ENCODE measurements at places on chromosomes 16 and 17. TPM values are rescaled to one million over a fixed set of nuclear protein-coding genes. Genes with fewer than 3 reads are reported as not detected.

Gene ITGAL
- 14.5 TPM for total RNA-seq

Gene MRM1
- total RNA-seq = 5.6 TPM

Gene CRHR1
- 0.36 TPM for total RNA-seq

GRCh38 chr17:20800146-20800545 is 220.6 kb downstream of the CDRT15L2 start:
- no peak for DNase-seq

DNA sequence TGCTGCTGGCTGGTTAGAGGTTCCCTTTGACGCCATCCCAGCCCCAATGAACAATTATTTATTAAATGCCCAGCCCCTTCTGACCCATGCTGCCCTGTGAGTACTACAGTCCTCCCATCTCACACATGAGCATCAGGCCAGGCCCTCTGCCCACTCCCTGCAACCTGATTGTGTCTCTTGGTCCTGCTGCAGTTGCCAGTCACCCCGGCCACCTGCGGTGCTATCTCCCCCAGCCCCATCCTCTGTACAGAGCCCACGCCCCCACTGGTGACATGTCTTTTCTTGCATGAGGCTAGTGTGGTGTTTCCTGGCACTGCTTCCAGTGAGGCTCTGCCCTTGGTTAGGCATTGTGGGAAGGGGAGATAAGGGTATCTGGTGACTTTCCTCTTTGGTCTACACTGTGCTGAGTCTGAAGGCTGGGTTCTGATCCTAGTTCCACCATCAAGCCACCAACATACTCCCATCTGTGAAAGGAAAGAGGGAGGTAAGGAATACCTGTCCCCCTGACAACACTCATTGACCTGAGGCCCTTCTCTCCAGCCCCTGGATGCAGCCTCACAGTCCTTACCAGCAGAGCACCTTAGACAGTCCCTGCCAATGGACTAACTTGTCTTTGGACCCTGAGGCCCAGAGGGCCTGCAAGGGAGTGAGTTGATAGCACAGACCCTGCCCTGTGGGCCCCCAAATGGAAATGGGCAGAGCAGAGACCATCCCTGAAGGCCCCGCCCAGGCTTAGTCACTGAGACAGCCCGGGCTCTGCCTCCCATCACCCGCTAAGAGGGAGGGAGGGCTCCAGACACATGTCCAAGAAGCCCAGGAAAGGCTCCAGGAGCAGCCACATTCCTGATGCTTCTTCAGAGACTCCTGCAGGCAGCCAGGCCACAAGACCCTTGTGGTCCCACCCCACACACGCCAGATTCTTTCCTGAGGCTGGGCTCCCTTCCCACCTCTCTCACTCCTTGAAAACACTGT is 11.3 kb downstream of the CX3CL1 start:
- no peak for DNase-seq

DNA sequence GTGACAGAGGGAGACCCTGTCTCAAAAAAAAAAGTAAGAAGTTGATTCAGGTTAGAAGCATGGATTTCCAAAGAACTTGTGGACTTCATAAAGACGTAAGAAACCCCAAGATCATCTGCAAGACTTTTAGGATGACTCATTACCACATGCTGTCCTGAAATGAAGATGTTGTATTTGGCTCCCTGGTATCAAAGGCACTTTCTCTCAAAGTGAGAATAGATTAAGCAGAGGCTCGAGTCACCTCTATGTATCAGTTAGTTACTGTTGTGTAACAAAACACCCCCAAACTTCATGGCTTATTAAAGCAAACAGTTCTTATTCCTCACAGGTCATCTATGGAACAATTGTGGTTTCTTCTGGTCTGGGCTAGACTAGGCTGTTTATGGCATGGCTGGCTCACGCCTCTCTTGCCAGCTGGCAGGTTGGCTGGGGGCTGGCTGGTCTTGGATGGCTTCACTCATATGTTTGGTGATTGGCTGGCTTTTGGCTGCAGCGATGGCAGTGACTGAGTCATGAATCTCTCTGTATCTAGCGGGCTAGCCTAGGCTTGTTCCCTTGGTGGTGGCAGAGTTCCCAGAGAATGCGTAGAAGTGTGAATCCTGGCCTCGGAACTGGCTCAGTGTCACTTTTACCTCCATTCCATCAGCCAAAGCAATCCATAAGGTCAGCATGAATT is 60.4 kb upstream of the MSI2 start:
- DNase-seq = no peak

Gene LYRM9
- total RNA-seq = 32.5 TPM

DNA sequence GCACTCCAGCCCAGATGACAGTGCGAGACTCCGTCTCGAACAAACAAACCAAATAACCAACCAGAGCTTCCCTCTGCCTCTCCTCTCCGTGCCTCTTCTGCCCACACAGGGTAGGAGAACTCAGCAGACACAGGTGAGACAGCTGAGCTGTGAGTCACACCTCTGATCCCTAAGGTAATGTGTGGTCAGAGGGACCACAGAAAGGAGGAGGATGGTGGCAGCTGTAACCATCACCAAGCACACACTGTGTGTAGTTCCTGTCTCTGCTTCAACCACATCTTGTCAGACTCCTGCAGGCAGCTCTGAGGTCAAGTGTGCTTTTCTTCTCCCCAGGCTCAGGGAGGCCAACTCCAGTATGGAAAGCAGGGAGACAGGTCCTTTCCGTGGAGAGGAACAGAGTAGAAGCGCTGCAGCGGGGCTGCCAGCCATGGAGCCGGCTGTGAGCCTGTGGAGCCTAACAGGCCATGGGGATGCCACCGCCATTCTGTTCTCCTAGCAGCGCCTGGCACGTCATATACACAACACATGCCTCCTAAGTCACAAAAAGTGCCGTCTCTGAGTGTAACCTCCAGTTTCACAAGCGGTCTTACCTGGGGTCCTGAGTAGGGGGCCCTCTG is 7.1 kb downstream of the NUDT16L1 start:
- DNase-seq = no peak

- DNase-seq = no peak
These were observed 2.5 kb upstream of the CMTM1 start for GRCh38 chr16:66563574-66564334.

DNA sequence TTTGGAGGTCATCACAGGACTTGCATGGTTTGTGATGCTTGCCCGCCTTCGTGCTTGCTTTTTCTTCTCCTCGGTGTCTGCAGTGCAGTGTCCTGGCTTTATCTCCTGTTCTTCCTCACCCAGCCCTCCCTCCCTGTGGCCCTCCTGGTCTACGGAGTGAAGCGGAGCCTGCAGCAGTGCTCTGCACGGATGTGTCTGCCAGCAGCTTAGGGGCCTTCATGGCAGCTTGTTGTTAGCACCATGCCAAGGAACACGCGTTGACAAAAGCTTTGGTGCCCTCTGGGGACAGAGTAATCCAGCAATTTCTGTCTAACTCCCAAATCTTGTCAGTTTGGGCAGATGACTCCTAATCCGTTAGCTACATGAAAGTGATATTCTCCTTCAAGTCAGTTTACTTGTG is 9.9 kb downstream of the DHODH start:
- no peak for DNase-seq

DNA sequence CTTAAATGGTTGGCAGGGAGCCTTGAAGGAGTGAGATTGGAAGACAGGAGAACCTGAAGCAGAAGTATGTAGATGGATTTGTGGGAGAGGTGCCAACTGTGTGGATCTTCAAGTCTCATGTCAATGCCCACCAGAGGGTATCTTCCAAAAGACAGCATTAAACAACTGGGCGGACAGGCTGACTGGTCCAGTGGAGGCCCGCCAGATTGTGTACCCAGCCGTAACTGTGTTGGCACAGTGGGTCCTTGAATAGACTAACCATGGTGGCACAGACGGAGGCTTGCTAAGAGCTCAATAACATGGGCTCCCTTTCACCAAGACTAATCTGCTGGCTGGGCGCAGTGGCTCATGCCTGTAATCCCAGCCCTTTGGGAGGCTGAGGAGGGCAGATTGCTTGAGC is 24.2 kb upstream of the RBBP6 start:
- no peak for DNase-seq

Gene GP1BA
- total RNA-seq = not detected

GRCh38 chr16:9153502-9153864 is 62.0 kb downstream of the HAPSTR1 start:
- DNase-seq = no peak

DNA sequence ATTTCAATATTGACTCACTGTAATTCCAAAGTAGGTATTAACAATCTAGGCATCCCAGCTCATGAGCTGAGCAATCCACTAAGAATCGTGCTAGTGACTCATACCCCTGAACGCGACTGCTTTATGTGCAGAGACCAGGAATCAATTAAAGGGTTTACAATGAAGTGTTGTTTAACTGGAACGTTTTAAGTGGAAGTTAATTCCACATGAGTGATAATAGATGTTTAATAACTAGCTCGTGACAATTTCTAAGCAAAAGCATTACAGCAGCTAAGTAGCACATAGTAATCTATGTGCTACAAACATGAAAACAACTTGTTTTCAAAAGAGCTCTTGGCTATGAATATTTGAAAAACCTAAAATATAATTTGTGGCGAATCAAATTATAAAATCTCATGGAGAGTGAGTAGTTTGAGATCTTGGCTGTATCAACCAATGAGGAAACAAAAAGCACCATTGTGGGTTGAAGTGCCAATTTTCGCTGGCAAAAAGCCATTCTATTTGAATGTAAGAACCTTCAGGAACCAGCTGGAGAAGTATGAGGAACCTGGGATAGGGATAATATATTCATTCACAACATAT is 9.4 kb downstream of the GJC1 start:
- DNase-seq = no peak

DNA sequence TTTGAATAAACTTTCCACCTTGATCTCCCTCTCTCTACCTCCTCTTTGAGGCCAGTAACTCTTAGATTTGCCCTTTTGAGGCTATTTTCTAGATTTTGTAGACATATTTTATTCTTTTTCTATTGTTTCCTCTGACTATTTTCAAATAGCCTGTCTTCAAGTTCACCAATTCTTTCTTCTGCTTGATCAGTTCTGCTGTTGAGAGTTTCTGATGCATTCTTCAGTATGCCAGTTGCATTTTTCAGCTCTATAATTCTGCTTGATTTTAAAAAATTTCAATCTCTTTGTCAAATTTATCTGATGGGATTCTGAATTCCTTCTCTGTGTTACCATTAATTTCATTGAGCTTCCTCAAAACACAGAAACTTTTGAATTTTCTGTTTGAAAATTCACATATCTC is 257.5 kb downstream of the HAPSTR1 start:
- no peak for DNase-seq

DNA sequence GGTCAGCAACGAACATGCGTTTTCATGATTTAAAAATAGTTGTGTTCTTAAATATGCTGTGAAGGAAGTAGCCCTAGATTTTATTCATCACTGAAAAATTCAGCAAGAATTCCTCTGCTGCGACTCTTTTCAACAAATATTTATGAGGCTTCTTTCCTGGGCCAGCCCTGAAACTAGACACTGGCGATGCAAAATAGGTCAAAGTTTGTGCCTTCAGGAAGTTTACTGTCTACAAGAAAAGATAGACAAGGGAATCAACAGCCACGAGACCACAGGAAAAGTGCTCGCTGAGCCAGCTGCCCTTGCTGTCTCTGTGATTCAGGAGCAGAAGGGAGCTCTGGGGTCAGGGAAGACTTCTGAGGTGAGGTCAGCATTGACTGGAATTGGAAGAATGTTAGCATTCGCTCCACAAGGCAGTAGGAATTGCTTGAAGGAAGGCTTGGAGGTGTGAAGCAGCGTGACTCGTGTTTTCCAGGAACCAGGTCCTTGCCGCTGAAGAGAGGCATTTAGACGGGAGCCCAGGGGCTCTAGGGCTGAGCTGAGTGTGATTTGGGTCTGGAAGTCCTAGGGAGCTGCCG is 1.9 kb upstream of the RPL26 start:
- no peak for DNase-seq

Gene ACSM2A
- not detected for total RNA-seq

Gene DUS1L
- total RNA-seq = 57.1 TPM

DNA sequence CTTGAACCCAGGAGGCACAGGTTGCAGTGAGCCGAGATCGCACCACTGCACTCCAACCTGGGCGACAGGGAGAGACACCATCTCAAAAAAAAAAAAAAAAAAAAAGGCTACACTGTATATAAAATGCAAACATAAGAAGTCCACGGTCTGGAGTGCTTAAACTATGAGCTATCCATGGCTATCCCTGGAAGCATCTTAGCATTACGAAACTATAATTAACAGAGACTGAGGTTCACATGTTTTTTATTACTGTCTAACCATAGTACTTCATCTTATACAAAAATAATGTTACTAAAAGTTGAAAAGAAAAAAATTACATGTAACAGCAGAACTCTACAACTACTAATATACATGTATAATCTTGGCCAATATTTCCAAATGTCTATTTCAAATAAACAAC is 32.8 kb downstream of the HELZ start:
- no peak for DNase-seq

DNA sequence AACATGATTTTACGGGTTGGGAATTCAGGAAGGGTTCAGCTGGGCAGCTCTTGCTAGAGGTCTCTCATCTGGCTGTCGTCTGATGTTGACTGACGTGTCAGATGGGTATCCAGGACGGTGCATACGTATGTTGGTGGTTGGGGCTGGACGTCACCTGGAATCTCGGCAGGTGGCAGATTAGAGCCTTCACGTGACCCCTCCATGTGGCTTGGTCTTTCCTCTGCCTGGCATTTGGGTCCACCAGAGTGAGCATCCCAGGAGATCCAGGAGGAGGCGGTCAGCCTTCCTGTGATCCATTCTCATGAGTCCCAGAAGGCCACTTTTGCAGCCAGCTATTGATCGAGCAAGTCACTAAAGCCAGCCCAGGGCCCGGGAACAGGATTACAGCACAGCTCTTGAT is 202.7 kb downstream of the FOXL1 start:
- no peak for DNase-seq

- no peak for DNase-seq
These were observed 85.2 kb downstream of the SPAG9 start for GRCh38 chr17:51035431-51035830.

DNA sequence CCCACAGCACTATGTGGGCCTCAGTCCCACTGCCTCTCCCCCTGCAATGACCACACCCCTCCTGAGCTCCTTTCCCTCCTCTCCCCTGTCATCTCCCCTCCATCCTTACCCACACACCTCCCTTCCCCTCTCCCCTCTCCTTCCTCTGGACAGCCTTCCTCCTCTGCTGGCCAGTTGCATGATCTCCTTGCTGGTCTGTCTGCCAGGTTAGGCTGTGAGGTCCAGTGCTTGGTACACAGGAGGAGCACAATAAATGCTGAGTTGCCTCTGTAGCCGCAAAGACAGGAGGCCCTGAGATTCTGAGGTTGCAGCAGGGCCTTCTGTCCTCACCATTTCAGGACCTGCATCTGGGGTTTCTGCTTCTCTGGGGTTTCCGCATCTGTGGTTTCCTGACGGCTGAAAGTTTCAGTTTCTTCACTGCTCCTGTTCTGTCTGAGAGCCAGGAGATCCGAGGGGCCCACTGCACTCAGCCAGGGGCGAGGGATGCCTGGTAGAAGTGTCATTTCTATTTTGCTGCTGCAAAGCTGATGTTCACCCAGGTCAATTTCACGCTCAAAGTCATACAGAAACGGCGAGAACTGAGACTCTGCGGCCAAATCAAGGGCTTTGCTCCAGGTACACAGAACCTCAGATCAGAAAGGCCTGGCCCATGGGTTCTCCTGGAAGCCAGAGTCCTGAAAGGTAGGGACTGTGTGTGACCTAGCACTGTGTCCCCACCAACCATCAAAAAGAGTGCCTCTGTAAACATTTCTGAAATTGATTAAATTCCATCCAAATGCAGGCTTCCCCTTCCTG is 4.6 kb upstream of the SLC12A3 start:
- no peak for DNase-seq
